ENCODE measurements at places on chromosomes 16 and 17.

GRCh38 chr17:79874329-79874981, 35.2 kb upstream of the CBX4 start:
- DNase-seq = peak; percentile 39

DNA sequence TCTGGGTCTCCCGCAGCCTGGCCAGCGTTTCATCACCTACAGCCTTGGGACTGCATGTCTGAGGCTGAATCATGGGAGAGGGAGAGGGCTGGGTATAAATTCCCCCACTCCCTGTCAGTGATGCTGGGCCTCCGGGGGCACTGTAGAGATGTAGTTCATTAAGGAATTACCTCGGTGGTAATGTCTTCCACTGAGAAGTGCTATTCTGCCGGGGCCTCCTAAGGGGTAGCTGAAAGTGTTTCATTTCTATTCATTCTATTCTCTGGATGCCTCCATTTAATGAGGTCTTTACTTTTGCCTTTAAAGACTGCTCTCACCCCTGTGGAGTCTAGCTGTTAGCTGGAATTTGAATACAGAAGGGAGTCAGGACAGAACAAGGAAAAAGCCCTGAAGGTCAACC, 116.4 kb upstream of the HS3ST4 start:
- DNase-seq = no peak

- DNase-seq = no peak
Measured at GRCh38 chr16:22210854-22211253, 4.8 kb downstream of the EEF2K start.

DNA sequence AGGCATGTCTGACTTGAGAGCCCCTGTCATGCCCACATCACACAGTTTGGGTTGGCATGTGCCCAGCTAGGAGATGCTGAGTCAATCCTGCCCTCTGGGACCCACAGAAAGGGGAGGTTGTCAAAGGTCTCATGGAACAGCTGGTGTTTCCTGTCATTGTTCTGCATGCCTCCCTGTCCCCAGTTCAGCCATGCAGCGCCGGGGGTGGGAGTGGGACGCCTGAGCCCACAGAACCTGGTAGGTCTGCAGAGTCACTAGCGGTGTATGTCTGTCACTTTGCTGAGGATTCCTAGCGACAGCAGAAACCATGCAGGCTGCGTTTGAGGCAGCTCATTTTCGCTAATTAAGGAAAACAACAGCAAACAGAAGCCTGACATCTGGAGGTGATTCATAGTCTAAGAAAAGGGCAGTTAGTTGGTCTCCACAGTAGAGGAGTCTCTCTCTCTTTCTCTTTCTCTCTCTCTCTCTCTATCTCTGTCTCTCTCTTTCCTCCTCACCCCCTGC, 19.6 kb upstream of the CCL1 start:
- DNase-seq = no peak

DNA sequence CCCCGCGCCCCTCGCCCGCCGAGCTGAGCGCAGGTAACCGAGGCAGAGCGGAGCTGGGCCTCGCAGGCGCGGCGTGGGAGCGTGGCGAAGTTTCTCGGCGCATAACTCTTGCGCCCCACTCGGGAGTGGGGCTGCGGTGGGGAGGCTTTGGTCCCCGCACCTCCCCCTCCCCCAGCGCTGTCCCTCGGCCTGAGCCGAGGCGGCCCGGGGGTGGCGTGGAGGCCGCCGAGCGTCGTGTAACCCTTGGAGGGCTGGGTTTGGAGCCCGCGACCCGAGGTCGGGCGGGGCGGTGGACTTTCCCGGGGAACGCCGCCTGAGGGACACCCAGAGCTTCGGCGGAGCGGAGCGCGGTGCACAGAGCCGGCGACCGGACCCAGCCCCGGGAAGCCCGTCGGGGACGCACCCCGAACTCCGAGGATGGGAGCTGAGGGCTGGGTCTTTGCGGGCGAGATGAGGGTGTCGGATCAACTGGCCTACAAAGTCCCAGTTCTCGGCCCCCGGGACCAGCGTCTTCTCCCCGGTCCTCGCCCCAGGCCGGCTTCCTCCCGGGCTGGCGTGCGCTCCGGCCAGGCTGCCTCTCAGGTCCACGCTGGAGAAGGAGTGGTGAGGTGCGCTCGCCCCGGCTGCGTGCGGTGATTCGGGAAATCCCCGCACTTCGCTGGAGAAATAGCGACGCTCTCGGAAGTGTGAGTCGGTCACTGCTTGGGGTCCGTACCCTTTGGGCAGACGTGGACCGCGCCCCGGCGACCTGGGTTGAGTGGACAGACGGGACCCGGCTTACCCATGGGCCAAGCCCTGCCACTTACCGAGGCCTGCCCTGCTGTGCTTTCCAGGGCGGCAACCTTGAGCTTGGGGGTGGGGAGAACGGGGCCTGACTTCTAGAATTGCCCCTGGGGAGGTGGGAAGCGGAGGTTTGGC, 168.4 kb downstream of the RAB11FIP4 start:
- DNase-seq = no peak

- DNase-seq = no peak
Measured at GRCh38 chr17:80034791-80035686, 633 bp downstream of the TBC1D16 start.

Data from NCI-H1694 (cell line).